Smooth muscle cell of the pulmonary artery (primary cell): ENCODE measurements at places on chromosomes 3 and 15. TPM values are rescaled to one million over a fixed set of nuclear protein-coding genes. Genes with fewer than 3 reads are reported as not detected.

Gene LIPH
- 0.43 and 1.4 TPM in 2 replicates for total RNA-seq

Gene KBTBD12
- 0.03 TPM in 1 of 2 replicates, not detected in the other for total RNA-seq

Gene EXD1
- not detected in 2 replicates for total RNA-seq

Gene KCNMB3
- total RNA-seq: 0.76 and 1.0 TPM in 2 replicates

Gene LXN
- total RNA-seq: 52.5 and 56.0 TPM in 2 replicates

Gene PKM
- total RNA-seq: 2,365 and 3,290 TPM in 2 replicates

Gene IL12A
- total RNA-seq: 1.8 and 3.7 TPM in 2 replicates

Gene NDN
- 65.9 and 66.9 TPM in 2 replicates for total RNA-seq

Gene CNTN3
- 7.0 and 98.8 TPM in 2 replicates for total RNA-seq

Gene BCHE
- 0.73 and 1.4 TPM in 2 replicates for total RNA-seq

Gene CASR
- not detected in 2 replicates for total RNA-seq

Gene DCLK3
- total RNA-seq: 0.10 and 0.59 TPM in 2 replicates

Gene TRPM1
- not detected in 2 replicates for total RNA-seq

Gene OR5K2
- total RNA-seq: not detected in 2 replicates

Gene ZMYND10
- 0.91 and 1.1 TPM in 2 replicates for total RNA-seq

Gene SYNPR
- total RNA-seq: not detected in 2 replicates
